Spinal cord (tissue), 10 donors: ENCODE measurements at places on chromosomes 7 and 10. TPM values are rescaled to one million over a fixed set of nuclear protein-coding genes. Genes with fewer than 3 reads are reported as not detected.

The CALML5 gene
- not detected for total RNA-seq

The HOXA5 gene
- 20.6 TPM for total RNA-seq

The ZNF789 gene
- 20.8 TPM for total RNA-seq

The FAM25G gene
- not detected for total RNA-seq

The BTRC gene
- total RNA-seq, result 32.4 TPM

The CALY gene
- 15.9 TPM for total RNA-seq
